ELR (cell line): ENCODE measurements at places on chromosomes 5 and 9.
A peak's percentile ranks its signal among the peaks of the same experiment; 100 is the strongest.

- DNase-seq: peak; percentile 90
Measured at GRCh38 chr9:83978992-83979811, 813 bp downstream of the HNRNPK start.

GRCh38 chr5:130337179-130337888 is 433.1 kb downstream of the CHSY3 start:
- DNase-seq: peak; percentile 79

DNA sequence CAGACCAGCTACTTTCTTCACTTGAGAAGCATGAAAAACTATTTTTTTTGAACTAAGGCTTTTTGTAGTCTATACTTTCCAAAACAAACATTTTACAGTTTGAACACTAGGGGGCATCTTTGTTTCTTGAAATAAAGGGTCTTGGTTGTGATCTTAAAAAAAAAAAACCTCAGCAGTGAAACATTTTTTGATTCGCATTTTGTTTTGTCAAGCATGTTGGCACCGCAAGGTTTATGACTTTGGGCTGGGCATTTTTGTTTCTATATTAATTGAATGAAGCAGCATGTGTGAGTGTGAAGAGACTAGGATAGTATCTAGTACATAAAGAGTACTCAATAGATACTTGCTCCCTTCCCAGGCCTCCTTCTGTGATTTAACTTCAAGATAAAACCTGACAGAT is 31.6 kb upstream of the ACOT12 start:
- peak; percentile 80 for DNase-seq

DNA sequence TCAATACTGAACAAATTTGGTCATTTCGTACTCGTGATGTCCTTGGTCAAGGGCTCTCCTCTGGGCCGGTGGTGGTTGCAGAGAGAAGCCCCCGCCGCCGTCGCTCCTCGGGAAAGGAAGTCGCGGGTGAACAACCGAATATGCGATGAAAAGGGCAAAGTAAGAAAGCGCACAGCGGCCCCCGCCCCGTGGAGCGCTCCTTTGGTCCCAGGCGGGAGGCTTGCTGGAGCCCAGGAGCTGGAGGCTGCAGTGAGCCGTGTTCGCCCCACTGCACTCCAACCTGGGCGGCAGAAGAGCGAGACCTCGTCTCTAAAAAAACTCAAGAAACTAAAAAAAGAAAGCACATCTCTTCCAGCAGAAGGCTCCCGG is 108.4 kb upstream of the LARP1 start:
- no peak for DNase-seq

DNA sequence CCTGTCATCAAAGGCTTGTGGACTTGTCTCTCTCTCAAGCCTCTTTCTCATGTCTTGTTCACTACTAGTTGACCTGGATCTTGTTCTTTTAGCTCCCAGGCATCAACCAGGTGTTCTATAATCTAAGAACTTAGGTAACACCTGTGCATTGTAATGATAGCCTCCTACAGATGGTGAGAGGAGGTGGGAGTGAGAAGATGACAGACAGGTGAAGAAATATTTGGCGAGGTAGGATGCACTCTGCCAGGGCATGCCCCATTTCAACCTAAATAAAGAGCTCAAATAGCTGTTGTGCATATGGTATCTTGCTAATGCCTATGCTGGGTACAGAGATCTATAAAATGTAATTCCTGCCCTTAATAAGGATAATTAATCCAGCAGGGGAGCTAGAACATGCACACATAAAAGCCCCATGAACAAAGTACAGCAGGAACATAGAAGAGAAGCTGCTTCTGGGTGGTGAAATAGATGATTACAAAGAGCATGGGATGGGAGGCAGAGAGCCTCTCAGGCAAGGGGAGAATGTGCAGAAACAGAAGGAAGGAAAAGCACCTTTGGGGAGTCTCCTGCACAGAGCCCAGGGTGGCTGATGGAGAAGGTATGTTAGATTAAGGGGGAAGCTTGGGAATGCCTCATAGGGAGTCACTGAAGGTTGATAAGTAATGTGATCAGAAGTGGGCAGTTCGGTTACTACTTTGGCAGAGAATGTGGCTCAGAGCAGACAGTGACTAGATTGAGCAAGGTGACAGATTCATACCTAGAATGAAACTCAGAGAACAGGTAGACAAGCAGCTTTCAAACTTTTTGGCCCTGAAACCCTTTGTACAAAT is 28.0 kb upstream of the PLIN2 start:
- DNase-seq: no peak

DNA sequence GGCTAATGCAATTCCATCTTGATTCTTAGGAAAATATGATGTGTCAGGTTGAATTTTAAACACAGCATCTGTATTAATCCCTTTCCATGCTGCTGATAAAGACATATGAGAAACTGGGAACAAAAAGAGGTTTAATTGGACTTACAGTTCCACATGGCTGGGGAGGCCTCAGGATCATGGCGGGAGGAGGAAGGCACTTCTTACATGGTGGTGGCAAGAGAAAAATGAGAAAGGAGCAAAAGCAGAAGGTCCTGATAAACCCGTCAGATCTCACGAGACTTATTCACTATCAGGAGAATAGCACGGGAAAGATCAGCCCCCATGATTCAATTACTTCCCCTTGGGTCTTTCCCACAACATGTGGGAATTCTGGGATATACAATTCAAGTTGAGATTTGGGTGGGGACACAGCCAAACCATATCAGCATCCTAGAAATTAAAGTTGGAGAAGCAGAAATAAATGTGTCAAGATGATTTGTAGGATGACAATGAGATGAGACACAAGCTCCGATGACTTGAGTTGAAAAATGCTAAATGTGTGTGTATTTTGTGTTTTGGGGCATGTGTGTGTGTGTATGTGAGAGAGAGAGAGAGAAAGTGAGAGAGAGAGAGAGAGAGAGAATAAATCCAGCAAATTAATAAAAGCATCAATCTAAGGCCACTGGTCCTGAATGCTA is 48.5 kb upstream of the ANKRD55 start:
- peak; percentile 24 for DNase-seq
